Cardiac septum (tissue), 1 donor: ENCODE measurements at places on chromosomes 2 and 18. TPM values are rescaled to one million over a fixed set of nuclear protein-coding genes. Genes with fewer than 3 reads are reported as not detected.

Gene SLC39A10
- total RNA-seq, result 21.5 TPM

Gene IGFBP5
- 191 TPM for total RNA-seq

Gene NYAP2
- 0.05 TPM for total RNA-seq

Gene FBLN7
- total RNA-seq, result 1.00 TPM

Gene TFCP2L1
- total RNA-seq, result 0.03 TPM

Gene E2F6
- 18.7 TPM for total RNA-seq

Gene G6PC2
- total RNA-seq, result not detected

Gene COL3A1
- total RNA-seq, result 180 TPM

Gene SCYGR4
- not detected for total RNA-seq

Gene PTPRM
- 132 TPM for total RNA-seq

Gene DNAH7
- 0.32 TPM for total RNA-seq

Gene SULT1C4
- total RNA-seq, result 2.4 TPM

Gene SCLY
- total RNA-seq, result 8.8 TPM

Gene MAPRE2
- total RNA-seq, result 164 TPM

Gene IWS1
- total RNA-seq, result 40.7 TPM

Gene ZEB2
- total RNA-seq, result 122 TPM

Gene PTPRN
- total RNA-seq, result 0.97 TPM

Gene LYG1
- 0.57 TPM for total RNA-seq

Gene GPR39
- total RNA-seq, result not detected

Gene ASB3
- 9.2 TPM for total RNA-seq

Gene SKOR2
- not detected for total RNA-seq

Gene MEP1B
- 0.13 TPM for total RNA-seq

Gene FAM237A
- total RNA-seq, result 1.9 TPM

Gene SERPINB7
- not detected for total RNA-seq

Gene MEIS1
- total RNA-seq, result 24.7 TPM

Gene ARHGAP28
- total RNA-seq, result 2.1 TPM

Gene RFTN2
- total RNA-seq, result 3.5 TPM

Gene DCTN1
- 233 TPM for total RNA-seq

Gene IL36A
- total RNA-seq, result not detected

Gene BARD1
- total RNA-seq, result 13.2 TPM
